ENCODE measurements at places on chromosomes 7 and 10. TPM values are rescaled to one million over a fixed set of nuclear protein-coding genes. Genes with fewer than 3 reads are reported as not detected.

GRCh38 chr7:135980665-135981180, 3.6 kb upstream of the MTPN start:
- no peak for DNase-seq

DNA sequence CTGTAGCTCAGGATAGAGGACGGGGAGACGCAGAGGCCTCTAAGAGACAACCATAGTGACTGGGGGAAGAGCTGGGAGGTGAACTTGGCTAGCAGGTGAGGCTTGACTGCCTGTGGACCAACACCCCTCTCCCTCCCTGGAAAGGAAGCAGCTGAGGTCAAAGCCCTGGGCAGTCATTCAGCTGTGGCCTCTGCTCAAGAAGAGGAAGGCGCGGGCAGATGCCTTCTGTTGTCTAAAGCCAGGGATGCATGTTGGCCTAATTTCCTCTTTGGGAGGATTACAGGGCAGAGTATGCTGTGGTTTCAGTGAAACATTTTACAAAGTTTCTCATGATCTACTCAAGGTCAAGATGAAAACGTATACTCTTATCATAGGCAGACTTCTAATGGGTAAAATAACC, 327.1 kb downstream of the PRPF18 start:
- DNase-seq = no peak

GRCh38 chr7:37918526-37918925, 1.9 kb upstream of the SFRP4 start:
- no peak for DNase-seq

DNA sequence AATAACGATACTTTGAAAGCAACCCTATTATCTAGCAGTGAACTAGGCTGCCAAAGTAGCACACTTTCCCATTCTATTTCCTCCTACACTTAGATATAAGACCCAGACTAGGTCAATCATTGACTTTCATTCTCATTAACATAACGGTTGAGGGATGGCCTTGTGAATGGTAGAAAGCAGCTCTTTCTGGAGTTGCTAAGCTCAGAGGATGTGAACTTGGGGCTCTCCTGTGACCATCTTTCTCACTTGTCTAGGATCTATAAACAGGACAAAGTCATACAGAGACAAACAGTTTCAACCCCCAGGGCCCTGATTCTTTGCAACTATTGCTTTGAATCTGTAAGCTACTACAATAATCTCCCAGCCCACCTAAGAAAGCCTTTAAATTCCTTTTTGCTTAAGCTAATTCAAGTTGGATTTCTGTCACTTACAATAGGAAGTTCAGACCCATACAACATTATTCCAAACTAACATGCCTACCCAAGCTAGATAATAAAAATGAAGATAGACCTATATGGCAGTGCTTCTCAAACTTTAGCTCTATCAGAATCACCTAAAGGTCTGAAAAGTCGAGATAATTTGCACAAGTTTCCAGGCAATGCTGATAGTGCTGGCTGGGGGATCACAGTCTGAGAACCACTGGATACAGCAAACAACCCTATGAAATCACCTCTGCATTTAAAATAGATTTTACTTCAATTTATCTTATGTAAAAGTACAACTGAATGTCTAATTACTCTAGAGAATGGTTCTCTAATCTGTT, 16.7 kb downstream of the P4HA1 start:
- no peak for DNase-seq

The CPA4 gene
- 8.8 TPM for total RNA-seq

Measured in vagina (tissue), 2 donors.